Left lobe of liver (tissue), 2 donors: ENCODE measurements at places on chromosomes 12 and 14.
A peak's percentile ranks its signal among the peaks of the same experiment; 100 is the strongest.

DNA sequence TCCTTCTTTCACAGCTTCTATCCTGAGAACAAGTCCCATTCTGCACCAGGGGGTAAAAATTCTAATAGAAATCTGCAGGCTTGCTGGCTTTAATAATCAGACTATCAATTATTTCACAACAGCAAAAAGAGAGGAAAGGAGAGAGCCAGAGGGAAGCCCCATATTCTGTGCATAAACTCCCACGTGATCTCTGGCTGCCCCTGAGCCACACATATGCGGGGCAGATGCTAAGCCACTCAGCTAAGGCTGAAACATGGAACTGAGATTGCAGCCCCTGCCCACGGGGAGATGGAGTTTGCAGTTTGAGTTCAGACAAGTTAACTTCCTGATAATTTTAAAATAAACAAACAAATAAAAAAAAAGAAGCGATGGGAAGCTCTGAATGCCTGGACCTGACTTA lies 254.4 kb upstream of the CCDC196 start:
- no peak for DNase-seq

- peak; percentile 70 for DNase-seq
Measured at GRCh38 chr14:101962503-101962874, 1.9 kb upstream of the DYNC1H1 start.

GRCh38 chr12:93896427-93896826 lies 219.3 kb downstream of the CRADD start:
- no peak for DNase-seq

GRCh38 chr14:61553730-61554641 lies 141.3 kb upstream of the HIF1A start:
- DNase-seq, result peak; percentile 79

GRCh38 chr14:23514644-23514957 lies 37.0 kb downstream of the ZFHX2 start:
- DNase-seq, result no peak
